ENCODE measurements at places on chromosomes 1 and 21. TPM values are rescaled to one million over a fixed set of nuclear protein-coding genes. Genes with fewer than 3 reads are reported as not detected.

The ADORA3 gene
- 10.0 TPM for total RNA-seq

The KCNA2 gene
- total RNA-seq = 0.77 TPM

DNA sequence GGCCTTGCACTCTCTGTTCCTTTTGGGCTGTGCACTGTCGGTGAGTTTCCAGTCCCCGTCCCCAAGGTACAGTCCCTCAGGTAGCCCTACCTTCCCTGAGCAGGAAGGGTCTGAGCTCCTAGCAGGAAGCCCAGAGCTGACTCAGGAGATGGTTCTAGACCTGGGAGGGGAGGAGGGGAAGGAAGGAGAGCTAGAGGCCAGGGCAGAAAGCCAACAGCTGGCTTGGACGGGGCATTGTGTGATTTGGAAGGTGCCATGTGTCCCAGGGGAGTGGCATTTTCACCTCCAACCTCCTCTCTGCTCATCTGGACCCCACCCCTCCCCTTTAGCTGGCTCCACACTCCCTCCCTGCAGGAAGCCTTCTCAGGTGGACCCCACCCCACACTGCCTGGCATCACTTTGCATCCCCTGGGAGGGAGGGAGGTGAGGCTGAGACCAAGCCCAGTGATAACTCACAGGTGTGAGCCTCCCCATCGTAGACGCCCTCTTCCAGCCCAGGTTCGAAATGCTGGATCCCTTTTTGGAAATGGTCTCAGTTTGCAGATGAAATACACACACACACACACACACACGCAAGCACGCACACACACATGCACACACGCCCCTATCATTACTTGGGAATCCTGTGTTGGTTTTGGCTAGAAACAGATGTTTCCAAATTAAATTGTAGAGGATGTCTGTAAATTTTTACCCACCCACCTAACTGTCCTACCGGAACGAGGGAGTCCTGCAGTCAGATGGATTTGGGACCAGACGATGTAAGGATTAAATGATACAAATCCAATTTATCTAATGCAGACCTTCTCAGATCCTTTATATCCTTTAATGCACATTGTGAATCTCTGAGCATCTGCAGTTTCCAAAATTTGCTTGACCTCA, 19.7 kb upstream of the IFNLR1 start:
- DNase-seq = no peak

DNA sequence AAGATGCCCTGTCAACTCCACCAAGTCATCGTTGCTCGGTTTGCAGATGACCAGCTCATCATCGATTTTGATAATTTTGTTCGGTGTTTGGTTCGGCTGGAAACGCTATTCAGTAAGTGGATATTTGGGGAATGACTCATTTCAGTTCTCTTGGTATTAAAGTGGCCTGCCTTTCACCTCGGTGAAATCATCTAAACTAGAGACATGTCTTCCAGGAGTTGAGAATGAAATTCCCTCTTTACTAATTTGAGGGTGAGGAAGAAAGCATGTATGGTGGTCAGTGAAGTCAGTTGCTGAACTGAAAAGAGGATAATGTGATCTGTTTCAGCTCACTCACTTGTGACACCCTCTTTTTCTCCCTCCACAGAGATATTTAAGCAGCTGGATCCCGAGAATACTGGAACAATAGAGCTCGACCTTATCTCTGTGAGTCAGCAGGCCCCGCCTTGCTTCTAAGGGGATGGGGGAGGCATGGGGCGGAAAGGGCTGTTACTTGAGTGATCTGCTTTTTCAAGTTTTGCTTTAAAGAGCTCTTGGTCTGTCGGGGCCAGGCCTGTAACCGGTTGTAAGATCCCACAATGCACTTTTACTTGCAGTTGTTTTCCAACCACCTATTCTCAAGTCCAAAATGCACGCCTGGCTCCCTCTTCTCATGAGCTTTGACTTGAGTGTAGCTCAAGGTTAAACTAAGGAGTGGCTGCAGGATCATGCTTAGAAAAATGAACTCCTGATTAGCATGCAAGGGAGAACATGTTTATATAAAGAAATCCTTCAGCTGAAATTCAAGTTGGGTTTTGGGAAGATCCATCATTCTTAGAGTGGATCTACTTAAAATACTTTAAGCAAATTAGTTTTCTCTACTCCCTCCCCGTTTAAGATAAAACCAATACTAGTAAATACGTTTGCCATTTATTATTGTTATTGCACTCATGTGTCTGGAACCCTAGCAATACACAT, 59.8 kb downstream of the CAPN2 start:
- peak; percentile 80 for DNase-seq

GRCh38 chr21:33237486-33237885, 7.7 kb downstream of the IFNAR2 start:
- no peak for DNase-seq
